Cortex of kidney (tissue), 1 donor: ENCODE measurements at places on chromosomes 13 and 19.

DNA sequence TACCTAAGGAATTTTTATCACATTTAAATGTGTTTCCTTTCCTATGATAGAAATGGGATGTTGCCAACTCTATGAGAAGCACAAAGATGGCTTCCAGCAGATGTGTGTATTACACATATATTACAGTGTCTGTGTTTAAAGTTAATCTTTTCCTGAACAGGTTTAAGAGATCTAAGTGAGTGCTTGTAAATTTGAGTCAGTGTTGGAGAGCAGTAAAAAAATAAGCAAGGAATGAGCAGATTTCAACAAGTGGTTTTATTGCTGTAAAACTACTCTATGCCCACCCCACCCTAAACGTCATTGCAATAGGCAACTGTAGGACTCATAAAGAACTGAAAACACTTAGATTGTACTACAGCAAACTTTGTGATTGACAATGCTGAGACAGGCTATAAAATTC lies 248.7 kb downstream of the KLF5 start:
- no peak for DNase-seq

- peak; percentile 48 for DNase-seq
These were observed 46.1 kb downstream of the ARHGEF18 start for GRCh38 chr19:7394731-7395359.

DNA sequence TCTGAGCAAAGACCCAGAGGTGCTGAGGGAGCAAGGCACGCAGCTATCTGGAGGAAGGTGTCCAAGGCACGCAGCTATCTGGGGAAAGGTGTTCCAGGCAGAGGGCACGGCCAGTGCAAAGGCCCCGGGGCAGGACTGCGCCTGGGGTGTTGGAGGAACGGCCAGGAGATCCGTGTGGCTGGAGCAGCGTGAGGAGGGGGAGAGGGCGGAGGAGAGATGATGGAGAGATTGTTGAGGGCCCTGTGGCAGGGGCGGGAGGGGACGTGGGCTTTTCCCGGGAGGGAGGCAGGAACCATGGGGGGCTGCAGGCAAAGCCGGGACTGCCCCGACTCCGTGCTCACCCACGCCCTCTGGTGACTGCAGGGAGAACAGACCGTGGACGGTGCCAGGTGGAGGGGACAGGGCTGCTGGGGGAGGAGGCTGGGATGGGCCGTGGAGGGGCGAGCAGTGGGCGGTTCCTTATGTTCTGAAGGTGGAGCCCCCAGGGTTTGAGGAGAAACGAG lies 13.3 kb upstream of the MISP start:
- no peak for DNase-seq

DNA sequence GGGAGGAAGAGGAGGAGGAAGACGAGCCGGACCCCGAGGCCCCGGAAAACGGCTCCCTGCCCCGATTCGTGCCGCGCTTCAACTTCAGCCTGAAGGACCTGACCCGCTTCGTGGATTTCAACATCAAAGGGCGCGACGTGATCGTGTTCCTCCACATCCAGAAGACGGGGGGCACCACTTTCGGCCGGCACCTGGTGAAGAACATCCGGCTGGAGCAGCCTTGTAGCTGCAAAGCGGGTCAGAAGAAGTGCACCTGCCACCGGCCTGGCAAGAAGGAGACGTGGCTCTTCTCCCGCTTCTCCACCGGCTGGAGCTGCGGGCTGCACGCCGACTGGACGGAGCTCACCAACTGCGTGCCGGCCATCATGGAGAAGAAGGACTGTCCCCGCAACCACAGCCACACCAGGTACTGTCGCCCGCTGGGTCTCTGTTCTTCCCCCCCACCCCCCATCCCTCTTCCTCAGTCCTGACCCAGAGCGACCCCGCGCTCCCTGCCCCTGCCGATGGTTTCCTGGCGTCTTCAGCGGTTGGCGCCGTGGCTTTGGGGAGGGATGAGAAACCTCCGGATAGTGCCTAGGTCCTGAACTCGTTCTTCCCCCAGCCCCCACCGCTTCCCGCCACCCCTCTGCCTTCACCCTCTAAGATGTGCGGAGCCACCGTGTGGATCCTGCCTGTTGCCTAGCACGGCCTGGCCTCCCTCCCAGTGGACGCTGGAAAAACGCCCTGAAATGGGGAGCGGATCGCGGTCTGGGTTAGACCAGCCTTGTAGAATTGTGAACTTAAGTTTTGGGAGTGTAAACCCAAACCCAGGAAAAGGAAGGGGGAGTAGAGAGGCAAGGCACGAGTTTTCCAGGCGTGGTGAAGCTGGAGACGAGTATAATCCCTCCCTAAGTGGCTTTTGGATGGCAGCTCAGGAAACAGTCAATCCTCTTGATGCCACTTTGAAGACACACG lies 1.5 kb downstream of the HS6ST3 start:
- DNase-seq, result no peak

- DNase-seq, result no peak
These were observed 53.3 kb downstream of the RFX2 start for GRCh38 chr19:6056801-6057650.

GRCh38 chr19:8702350-8702749 lies 3.8 kb upstream of the ACTL9 start:
- no peak for DNase-seq

- DNase-seq, result no peak
These were observed 29.2 kb upstream of the CERS4 start for GRCh38 chr19:8180018-8180417.

GRCh38 chr19:35559781-35560180 lies 3.7 kb downstream of the ATP4A start:
- no peak for DNase-seq

- no peak for DNase-seq
These were observed 532.0 kb downstream of the GPC6 start for GRCh38 chr13:93758575-93758974.

DNA sequence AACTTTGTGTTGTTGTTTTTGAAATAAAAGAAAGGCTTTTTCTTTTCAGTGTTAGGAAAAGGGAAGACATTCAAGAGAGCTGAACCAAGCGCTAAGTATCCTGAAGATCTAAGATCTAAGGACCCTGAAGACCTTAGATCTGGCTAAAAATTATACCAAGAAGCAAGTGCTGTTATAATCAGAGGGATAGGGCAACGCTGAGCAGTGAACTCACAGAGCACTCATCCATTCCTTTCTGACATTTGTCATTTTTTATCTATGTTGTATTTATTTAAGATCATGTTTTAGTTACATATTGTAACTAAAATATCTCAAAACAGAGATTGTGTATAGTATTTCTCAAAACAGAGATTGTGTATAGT lies 60.5 kb upstream of the FAM216B start:
- no peak for DNase-seq

- no peak for DNase-seq
These were observed 149.3 kb downstream of the VWA8 start for GRCh38 chr13:41811588-41812021.

- DNase-seq, result no peak
These were observed 342.7 kb downstream of the ENOX1 start for GRCh38 chr13:43444081-43444480.

DNA sequence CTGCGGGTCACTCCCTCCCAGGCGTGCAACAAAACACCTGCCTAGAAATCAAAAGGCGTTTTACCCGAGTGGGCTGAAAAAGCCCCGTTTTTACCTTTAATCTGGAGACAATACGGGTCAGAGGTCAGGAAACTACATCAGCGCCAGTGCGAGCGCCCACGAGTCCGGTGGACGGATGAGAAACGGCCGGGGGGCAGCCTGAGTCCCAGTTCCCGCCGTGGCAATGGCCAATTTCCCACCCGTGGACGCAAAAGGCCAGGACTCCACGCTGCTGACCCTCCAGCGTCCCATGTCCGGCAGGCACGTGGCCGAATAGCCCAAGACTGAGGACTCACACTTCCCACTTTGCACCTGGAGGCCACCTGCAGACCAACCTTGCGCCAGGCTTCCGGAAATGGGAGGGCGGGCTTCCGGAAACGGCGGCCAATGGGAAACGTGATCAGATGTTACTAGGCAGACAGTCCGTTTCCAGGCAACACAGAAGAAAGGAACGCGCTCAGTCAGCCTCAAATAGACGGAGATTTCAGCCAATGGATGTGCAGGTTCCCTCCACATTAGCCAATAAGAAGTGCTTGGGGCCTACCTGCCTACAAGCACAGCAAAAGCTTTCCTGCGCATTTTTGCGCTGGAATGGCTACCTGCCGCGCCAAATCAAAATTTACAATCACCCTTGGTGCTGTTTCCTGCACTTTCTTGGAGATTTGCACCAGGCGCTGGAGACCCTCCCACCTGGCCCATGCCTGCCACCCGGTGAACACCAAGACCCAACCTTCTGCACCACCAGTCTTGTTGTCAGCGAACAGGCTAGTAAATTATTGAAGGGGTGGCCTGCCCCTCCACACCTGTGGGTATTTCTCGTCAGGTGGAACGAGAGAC lies 47.4 kb downstream of the ZFP14 start:
- no peak for DNase-seq

- DNase-seq, result no peak
These were observed 13.2 kb upstream of the ASF1B start for GRCh38 chr19:14149509-14149994.

GRCh38 chr19:4897146-4897545 lies 5.5 kb downstream of the ARRDC5 start:
- no peak for DNase-seq

DNA sequence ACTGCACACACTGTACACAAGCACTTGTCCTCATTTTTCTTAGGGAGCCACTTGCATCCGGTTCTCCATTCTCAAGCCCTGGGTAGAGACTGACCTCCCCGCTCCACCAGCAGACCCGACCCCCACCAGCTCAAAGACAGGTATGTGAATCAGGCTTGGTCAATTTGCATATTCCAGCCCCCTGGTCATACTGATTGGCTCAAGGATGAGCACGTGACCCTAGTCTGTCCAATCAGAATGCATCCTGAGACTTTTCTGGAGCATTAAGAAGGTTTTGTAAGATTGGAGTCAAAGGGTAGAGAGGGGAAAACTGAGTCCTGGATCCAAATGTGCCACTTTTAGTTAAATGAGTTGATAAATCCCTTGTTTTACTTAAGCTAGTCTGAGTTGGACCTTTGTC lies 34.1 kb downstream of the NOTCH3 start:
- DNase-seq, result no peak

DNA sequence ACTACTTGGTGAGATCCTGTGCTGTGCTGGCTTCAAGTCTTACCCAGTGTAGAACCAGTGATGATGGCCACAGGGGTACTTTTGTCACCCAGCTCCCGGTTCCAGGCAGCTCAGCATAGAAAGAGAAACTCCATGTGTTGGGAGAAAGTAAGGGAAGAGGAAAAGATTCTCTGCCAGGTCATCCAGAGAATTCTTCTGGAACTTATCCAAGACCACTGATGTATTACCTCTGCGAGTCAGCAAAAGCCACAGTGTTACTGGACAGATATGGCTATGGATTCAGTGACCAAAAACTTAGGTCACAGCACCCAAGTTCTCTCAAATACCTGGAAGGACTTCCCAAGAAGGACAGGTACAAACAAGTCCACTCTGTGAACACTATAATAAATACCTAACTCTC lies 399.5 kb upstream of the MIR17HG start:
- DNase-seq, result no peak

- no peak for DNase-seq
These were observed 507.9 kb downstream of the UQCRFS1 start for GRCh38 chr19:28705008-28705407.

- no peak for DNase-seq
These were observed 52.6 kb upstream of the URAD start for GRCh38 chr13:28041031-28041461.

DNA sequence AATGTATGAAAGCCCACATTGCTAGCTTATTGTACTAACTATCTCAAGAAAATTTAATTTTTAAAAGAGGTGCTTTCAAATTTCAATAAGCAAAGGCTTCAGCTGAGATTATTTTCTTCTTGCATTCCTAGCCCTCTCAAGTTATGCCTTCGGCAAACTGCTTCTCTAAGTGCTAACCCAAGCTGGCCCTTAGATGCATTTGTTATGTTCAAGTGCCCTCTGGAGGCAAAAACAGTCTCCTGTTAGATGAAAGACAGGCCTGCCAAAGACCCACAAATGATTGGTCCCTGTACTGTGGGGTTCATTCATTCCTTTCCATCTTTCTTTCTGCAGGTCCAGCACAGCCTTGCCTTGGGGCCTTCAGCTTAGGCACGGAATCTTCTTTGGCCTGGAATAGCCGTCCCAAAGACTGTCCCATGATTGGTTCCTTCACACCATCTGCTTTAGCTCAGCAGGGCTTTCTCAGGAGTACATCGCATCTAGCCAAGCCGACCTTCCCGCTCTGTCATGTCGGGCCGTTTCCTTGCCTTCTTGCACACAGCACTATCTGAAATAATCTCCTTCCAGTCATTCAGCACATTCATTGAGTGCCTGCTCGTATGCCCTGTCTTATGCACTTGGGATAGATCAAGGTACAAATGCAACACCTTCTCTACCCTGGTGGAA lies 26.4 kb upstream of the TPTE2 start:
- DNase-seq, result no peak

DNA sequence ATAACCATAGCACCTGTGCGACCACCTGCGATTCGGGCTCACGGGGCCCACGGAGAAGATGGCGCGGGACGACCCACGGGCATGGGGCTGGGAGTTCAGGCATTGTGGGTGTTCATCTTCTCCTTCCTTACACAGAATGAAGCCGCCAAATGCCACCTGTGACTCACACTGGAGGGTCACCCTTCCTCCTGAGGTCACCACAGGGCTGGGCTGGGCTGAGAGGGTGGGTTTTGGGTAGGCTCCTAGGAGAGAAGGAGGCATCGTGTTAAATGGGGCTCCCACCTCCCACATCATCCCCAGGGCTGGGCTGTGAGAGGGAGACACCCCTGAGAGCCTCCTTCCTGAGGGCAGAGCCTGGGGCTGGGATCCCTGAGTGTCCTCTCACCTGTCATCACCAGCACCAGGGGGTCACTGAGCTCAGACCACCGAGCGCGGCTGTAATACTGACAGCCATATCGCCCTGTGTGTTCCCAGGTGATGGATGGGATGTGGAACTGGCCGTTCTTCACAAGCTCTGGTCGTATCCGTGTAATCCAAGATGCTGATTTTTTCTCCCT lies 1.4 kb downstream of the LILRB2 start:
- no peak for DNase-seq

- DNase-seq, result no peak
These were observed 337.8 kb downstream of the IRS2 start for GRCh38 chr13:109448629-109449028.

- no peak for DNase-seq
These were observed 853.2 kb downstream of the UQCRFS1 start for GRCh38 chr19:28359431-28360414.

DNA sequence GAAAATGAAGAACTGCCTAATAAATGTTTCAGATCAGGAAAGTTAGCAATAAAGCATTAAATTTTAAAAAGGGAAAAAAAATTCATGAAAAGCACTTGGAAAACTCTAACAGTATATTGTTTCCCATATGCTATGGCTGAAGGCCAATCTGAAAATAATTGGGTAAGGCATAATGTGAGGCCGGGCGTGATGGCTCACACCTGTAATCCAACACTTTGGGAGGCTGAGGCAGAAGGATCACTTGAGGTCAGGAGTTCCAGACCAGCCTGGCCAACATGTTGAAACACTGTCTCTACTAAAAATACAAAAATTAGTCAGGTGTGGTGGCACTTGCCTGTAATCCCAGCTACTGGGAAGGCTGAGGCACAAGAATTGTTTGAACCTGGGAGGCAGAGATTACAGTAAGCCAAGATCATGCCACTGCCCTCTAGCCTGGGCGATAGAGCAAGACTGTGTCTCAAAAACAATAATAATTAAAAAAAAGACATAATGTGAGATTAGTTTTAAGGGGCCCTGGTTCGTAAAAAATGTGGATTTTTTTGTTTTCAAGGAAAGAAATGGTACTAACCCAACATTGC lies 15.2 kb downstream of the INTS6 start:
- no peak for DNase-seq
